ENCODE measurements at places on chromosomes 6 and 20.

DNA sequence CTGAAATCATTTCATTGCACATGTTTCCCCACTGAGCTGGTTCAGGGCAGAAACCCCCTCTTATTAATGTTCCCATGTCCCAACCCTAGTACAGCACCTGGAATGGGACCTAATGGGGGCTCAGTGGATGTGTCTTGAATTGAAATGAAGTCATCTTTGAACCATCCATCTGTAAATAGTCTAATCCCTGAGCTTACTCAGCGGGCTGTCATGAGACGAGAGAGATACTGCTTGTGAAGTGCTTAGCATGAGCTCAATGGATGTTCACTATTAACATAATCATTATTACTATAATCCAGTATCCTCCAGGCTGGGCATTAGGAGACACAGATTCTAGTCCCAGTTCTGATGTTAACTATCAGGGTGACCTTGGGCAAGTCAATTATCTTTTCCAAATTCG, 106.6 kb upstream of the LRFN2 start:
- no peak for DNase-seq

GRCh38 chr6:40671694-40672050, 84.5 kb upstream of the LRFN2 start:
- no peak for DNase-seq

GRCh38 chr6:159170333-159170672, 1.1 kb downstream of the FNDC1 start:
- no peak for DNase-seq

- DNase-seq: no peak
Measured at GRCh38 chr6:45611491-45611890, 233.8 kb upstream of the SUPT3H start.

DNA sequence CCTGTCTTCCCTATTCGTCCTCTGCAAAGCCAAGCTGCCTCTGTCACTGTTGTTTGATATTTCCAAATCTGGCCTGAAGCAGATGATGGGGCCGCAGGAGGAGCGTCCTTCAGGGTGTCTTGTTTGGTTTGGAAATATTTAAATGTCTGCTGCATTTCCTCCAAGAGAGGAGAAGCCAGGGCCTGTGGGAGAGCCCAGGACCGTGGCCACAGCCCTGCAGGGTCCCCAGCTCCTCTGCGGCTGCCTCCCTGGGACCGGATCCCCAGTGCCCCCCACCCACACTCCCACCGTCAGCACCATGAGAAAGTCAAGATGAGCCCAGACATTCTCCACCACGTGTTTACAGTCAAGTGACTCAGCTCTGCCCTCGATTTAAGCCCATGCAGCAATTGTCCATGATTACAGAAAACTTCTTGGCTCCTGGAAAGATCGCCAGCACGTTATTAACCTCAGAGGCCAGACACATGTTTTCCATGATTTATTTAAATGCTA, 18.2 kb downstream of the FOXF2 start:
- DNase-seq: no peak
